NCI-H1105 treated with DMSO at 0.1 percent for 48 hours (cell line): ENCODE measurements at places on chromosomes 3 and 15.

DNA sequence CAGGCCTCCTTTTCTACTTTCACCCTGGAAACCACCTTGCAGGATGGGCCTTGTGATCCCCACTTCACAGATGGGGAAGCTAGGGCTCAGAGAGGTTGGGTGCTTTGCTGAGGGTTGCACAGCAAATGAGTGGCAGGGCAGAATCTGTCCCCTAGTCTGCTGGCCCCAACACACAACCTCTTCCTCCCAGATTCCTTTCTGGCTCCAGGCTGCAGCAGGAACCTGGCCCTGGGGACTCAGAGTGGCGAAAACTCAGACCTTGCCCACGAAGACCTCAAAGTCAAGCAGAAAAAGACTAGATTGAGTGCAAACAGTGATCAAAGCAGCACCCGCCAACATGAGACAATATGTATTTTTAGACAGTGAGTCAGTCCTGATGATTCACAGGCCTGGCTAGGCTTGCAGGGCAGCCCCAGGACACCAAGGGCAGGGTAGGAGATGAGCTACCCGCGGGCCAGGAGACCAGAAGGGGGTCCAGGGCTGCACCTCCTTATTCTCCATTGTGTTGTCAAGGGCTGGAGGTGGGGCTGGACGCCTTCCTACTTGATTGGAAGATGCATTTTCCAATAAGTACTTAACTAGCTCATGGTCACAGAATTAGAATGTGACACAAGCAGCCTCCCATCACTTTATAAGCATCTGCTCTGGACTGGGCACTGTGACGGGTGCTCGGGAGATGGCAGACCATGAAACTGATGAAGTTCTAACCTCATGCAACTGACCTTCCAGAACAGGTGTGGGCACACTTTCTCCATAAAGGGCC, 23.9 kb downstream of the GOLGA6L2 start:
- no peak for DNase-seq

- DNase-seq = no peak
Measured at GRCh38 chr15:38695249-38696108, 130.9 kb upstream of the RASGRP1 start.

GRCh38 chr3:46191730-46192129, 16.4 kb downstream of the CCR1 start:
- no peak for DNase-seq

GRCh38 chr15:49506341-49506740, 83.3 kb downstream of the FGF7 start:
- peak; percentile 12 for DNase-seq
